ENCODE measurements at places on chromosomes 2 and 18.

GRCh38 chr18:54415086-54415485 lies 57.4 kb downstream of the C18orf54 start:
- no peak for DNase-seq

- DNase-seq, result no peak
Observed at GRCh38 chr2:127104166-127104660, 2.7 kb downstream of the BIN1 start.

- DNase-seq, result no peak
Observed at GRCh38 chr18:77567205-77567604, 317.6 kb downstream of the GALR1 start.

DNA sequence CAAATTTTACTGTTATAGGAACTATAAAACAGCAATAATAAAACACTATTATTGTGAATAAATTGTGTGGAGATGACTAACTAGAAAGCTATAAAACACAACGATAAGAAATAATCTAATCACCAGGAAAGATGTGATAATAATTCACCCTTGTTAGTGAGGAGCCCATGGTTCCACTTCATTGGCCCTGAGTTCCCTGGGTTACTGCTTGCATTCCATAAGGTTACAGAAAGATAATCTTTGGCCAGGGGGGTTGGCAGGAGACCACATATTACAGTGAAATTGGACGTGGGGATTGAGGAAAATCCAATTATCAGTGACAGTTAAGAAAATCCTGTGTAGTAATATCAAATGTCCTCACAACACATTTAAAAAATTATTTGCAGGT lies 2.5 kb upstream of the CPO start:
- no peak for DNase-seq

- DNase-seq, result no peak
Observed at GRCh38 chr18:38313831-38314230, 748.2 kb upstream of the CELF4 start.

DNA sequence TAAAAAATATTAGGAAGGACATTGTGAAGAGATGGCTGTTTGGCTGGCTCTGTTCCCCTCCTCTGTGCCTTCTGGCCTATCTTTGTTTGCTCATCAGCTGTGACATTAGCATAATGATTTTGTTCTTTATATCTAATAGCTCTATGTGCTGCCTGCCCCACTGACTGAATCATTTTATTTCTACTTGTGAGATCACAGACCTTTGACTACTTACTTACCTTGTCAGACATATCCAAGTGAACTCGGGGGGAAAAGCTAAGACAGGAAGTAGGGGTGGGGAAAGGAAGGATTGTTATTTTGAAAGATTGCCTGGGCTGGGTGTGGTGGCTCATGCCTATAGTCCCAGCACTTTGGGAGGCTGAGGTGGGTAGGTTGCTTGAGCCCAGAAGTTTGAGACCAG lies 104.2 kb downstream of the ASAP2 start:
- no peak for DNase-seq

DNA sequence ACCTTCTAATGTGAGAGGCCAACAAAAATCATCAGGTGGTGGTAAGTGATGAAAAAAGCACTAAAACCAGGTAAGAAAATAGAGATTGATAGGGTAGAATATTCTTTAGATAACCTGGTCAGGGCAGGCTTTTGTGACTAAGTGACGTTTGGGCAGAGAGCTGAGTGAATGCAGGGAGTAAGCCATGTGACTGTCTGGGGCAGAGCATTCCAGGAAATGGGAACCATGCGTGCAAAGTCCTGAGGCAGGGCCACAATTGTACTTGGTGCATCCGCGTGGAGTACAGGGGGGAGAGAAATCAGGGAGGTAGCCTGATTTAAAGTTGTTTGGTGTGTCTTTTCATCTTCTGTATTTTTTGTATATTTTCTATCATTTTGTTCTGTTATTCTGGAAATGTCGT lies 102.5 kb downstream of the LYPD6B start:
- DNase-seq, result no peak

DNA sequence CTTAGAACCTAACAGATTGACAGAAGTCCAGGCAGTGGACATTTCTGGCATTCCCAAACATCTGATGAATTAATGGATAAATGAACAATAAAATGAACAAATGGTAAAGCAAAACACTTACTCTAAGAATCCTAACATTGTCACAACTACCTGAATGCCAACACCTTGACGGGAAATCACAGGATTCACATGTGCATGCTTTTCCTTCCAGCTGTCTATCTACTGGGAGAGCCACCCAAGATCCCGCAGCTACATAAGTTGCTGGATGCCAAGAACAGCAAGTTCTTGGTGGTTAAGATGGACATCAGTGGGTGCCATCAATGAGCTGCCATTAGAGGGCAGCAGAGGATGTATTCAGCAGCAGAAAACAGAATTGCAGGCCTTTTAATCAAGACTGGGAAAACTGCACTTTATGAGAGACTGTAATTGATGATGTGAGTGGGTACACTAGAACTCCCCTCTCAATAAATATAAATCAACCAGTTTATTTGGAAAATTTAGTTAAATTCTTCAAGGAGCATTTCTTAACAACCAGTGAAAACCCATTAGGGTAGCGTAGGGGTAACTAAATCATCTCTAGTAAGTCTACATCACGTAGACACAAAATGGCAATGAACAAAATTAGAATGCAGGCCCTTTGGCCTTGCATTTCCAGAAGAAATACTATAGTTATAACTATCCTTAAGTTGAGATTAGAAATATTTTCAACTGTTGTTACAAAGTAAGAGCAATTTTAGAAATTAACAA lies 45.6 kb downstream of the SESTD1 start:
- DNase-seq, result peak; percentile 4

- no peak for DNase-seq
Observed at GRCh38 chr2:8431446-8432125, 250.3 kb upstream of the ID2 start.

DNA sequence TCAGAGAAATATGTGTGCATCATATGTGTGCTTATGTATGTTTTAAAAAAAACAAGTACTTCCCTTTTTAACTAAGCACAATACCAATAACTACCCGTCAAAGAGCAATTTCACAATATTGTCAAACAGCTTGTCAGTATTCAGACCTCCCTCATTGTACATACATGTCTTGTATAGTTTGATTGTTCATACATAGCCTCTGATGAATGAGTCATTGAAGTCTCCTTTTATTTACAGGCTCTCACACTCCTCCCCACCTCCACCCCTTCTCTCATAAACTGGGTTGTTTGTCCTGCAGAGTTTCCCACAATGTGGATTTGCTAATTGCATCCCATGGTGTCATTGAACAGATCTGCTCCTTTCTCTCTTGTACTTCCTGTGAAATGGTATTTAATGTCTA lies 132.8 kb upstream of the L3MBTL4 start:
- no peak for DNase-seq

GRCh38 chr2:63218800-63219526 lies 168.3 kb downstream of the OTX1 start:
- DNase-seq, result no peak

- no peak for DNase-seq
Observed at GRCh38 chr2:30239986-30240752, 8.8 kb downstream of the LBH start.

GRCh38 chr2:29053670-29054400 lies 20.5 kb downstream of the PCARE start:
- DNase-seq, result no peak

- DNase-seq, result no peak
Observed at GRCh38 chr2:108855194-108855593, 68.6 kb downstream of the CCDC138 start.

GRCh38 chr2:214310319-214310718 lies 100.5 kb upstream of the VWC2L start:
- no peak for DNase-seq

DNA sequence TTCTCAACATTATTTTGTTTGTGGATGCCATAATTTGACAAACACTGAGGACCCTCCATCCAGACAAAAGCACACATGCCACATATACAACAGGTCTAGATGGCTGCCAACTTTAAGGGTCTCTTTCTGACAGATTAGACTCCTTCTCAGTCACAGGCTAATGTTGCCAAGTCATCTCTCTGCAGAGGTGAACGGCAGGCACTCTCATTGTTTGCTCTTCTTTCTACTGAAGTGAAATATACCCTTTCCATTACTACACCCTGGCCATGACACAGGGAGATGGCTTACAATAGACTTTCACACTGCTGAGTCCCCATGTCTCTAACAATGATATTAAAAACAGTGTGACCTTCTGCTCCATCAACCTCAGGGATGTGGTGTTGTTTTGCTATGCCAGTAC lies 47.5 kb upstream of the ZNF397 start:
- DNase-seq, result no peak

DNA sequence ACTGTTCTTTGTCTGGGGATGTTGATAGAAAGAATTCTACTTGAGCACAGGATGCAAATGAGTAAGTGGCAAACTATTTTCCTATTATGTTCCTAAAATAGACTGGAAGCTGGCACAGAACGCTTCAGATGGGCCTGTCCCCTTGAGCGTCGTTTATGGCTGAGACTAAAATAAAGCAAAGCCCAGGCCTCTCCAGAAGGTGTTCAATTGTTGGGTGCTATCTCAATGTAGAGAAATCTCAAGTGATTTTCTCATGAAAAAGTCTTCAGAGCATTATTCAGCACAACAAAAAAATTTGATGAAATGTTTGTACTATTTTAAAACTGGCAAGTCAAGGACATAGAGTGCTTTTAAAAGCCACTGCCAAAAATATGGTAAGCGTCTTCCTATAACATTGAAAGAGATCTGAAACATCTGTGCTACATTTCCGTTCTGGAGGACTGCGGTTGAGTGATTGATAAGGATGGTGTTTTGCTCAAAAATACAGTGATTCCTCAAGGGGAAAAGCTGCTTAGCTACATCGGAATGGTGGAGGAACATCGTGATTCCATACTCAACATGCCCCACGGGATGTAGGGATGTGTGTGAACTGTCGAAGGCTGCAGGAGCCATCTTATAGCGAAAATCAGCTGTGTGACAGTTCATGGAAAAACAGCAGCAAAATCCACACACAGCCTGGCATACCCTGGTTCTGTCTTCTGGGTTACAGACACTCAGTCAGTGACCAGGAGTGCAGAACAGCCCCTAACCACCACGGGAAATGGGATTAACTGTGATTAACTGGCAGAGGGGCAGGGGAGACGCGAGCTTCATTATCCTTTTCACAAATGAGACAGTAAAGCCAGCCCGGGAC lies 10.4 kb upstream of the LRRFIP1 start:
- DNase-seq, result no peak

GRCh38 chr2:99660616-99661406 lies 171.0 kb upstream of the REV1 start:
- DNase-seq, result no peak

GRCh38 chr18:13984080-13984479 lies 68.7 kb upstream of the MC2R start:
- no peak for DNase-seq

DNA sequence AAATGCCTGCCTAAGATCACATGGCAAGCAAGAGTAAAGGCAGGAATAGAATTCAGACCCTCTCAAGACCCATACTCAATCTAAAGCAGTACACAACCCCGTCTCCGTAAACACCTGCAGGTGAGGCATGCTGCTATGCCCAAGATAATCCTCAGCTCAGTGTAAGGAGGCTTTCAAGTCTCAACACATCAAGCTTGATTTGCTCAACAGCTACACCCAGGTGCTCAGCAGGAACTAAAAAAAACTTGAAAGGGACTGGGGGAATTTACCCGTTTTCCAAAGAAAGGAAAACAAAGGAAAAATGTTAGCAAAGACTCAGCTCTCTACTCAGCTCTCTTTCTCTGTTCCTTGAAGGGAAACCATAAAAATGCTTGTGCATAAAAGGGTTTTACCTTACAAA lies 301.8 kb downstream of the C1D start:
- no peak for DNase-seq

DNA sequence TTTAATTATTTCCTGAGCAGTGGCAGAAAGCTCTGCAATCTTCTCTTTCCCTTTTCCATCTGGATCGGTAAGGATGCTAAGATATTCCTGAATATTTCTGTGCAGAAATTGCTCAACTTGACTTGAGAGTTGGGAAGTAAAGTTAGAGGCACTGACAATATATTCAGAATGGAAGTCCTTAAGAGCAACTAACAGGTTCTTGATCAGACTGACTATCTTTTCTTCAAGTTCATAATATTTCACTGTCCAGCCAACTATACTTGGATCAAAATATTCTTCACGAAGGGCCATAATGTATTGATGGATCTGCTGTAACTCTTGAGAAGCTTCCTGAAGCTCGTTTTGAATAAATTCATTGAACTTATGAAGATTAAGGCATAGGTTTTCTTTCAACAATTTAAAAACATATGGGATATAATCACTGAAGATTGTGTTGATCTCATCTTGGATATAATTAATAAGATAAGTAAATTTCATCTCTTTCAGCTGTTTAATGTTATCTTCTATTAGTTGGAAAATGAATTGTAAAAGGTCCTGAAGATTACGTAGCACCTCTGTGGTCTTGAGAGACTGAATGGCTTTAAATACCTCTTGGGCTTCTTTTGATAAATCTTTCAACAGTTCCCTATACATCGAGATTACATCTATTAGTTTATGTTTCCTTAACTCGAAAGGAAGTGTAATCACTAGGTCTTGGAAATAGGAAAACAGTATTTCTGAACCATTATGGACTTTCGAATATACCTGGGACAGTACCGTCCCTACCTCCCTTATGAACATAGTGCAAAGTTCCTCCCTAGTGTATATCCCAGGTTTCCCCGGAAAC lies 41.7 kb downstream of the APOB start:
- DNase-seq, result no peak

GRCh38 chr2:171136024-171136423 lies 24.7 kb downstream of the TLK1 start:
- DNase-seq, result no peak

- no peak for DNase-seq
Observed at GRCh38 chr2:20439503-20439902, 7.4 kb upstream of the RHOB start.

- DNase-seq, result no peak
Observed at GRCh38 chr18:8657873-8658470, 47.4 kb upstream of the MTCL1 start.

GRCh38 chr2:55049821-55050099 lies 491 bp downstream of the RTN4 start:
- no peak for DNase-seq

GRCh38 chr2:81002906-81003305 lies 698.4 kb upstream of the LRRTM1 start:
- DNase-seq, result no peak

- no peak for DNase-seq
Observed at GRCh38 chr2:10303694-10304378, 1.1 kb downstream of the HPCAL1 start.
